ENCODE measurements at places on chromosomes 12 and 14. TPM values are rescaled to one million over a fixed set of nuclear protein-coding genes. Genes with fewer than 3 reads are reported as not detected.
A peak's percentile ranks its signal among the peaks of the same experiment; 100 is the strongest.

DNA sequence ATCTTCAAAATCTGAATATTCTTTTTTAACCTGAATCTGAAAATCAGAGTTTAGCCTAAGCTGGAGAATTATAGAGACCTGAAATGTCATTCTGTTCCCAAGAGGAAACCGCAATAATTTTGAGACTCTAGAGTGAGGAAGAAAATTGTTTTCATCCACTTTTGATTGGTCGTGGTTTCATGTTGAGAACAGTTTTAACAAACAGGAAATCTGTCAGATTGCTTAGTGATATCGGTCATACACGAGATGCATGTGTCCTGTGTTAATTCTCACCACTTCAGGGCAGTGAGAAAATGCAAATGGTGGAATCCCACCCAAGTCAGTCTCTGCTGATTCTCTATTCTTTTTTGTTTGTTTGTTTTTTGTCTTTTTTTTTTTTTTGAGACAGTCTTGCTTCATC is 1498.5 kb upstream of the TMEM132C start:
- no peaks in the 10 kb centered on the region for H3K4me1 ChIP-seq
- no peak overlapping the region for H3K27ac ChIP-seq
- H3K4me3 ChIP-seq = no peak overlapping the region

GRCh38 chr12:124559182-124560017 is 8.0 kb downstream of the NCOR2 start:
- peaks cover 7% of the 10 kb centered on the region for H3K36me3 ChIP-seq
- H3K27me3 ChIP-seq = no peaks in the 10 kb centered on the region
- peak overlapping the region; percentile 46 for H3K27ac ChIP-seq
- H3K4me1 ChIP-seq = peaks cover 74% of the 10 kb centered on the region
- no peak overlapping the region for H3K4me3 ChIP-seq
- no peak for DNase-seq

Gene SPX
- 787 TPM for total RNA-seq

Gene SLCO1B3
- total RNA-seq = not detected
